ENCODE measurements at places on chromosomes 6 and 20.

DNA sequence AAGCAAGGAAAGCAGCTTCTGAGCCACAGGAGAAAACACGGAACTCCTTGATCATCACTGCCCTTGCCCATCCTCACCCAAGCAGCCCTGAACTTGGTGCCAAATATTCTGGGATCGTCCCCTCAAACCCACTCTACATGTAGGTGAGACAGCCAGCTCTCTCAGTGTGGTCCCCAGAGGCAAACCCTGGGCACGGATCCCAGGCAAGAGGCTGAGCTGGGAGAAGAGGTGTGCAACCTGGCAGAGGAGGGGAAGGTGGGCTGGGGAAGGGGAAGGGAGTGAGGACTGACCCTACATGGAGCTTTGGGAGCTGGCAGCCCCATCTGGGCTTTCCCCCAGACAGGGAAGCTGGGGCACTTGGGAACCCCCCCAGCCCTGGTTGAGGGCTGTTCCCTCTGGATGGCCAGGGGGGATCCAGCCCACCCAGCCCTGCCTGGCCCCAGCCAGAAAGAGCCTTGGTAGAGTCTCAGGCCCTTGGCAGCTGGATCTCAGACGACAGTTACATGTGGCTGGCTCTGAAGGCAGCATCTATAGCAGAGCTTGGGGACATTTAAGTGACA, 186.2 kb upstream of the CST7 start:
- no peak for DNase-seq

DNA sequence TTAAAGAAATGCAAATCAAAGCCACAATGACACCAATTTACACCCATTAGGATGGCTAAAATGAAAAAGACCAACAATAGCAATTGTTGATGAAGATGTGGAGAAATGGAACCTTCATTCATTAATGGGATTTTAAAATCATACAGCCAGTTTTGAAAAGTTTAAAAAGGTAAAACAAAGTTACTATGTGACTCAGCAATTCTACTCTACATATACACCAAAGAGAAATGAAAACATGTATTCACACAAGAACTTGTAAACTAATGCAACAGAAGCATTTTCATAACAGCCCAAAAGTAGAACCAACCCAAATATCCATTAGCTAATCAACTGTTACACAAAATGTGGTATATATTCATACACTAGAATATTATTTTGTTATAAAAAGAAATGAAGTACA, 75.7 kb downstream of the PDSS2 start:
- DNase-seq, result no peak

GRCh38 chr20:50284811-50285375, 94.3 kb downstream of the CEBPB start:
- DNase-seq, result no peak

DNA sequence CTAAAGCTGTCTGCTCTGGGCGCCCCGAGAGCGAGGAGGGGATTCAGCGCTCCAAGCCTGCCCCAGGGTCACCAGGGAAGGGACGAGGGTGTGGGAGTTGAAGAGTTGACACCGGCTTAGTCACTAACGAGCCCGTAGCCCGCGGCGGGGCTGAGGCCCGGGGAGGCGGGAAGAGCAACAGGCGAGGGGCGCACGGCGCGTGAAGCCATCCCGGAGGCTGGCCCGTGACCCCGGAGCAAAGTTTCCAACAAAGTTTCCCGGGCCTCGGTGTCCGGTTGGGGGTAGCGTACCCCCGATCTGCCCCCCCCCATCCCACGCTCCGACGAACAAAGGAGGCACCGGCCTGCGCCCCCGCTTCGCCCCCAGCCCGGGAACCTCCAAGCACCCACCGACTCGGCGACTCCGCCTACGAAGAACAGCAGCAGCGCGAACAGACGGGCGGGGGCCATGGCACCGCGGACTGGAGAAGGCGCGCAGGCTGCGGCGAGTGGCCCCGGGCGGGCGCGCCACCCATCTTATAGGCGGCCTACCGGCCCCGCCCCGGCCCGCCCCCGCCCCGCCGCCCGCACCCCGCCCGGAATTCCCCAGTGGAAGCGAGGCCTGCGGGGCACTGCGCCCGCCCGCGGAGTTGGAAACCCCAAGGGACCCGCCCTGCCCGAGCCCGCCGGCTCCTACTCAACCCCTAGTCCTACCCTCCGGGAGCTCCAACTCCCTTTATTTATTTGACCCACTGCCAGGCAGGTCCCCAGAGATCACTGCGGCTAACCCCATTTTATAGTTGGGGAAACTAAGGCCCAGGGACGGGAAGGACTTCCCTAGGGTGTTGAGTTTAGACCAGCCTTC, at the start of gene SDC4:
Gene SDC4 (minus strand): TSS at position 489 of the 843 bp plus-strand sequence. CDS start 40 bp downstream, at position 449.
- DNase-seq, result peak; percentile 81

DNA sequence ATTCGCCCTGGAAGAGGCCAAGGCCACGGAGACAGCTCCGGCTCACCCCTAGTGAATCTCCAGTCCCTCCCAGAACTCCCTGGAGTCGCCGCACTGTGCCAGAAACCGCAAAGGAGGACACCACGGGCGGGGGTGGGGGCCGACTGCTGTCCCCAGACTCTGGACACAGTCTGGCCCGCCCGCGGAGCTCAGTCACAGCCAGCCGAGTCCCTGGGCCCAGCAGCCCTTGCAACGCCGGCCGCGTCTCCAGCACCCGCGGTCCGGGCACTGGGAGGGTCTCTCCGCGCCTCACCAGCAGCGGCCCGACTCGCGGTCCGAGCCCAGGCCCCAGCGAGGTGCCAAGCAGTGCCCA, 518 bp downstream of the PEX6 start:
- no peak for DNase-seq

DNA sequence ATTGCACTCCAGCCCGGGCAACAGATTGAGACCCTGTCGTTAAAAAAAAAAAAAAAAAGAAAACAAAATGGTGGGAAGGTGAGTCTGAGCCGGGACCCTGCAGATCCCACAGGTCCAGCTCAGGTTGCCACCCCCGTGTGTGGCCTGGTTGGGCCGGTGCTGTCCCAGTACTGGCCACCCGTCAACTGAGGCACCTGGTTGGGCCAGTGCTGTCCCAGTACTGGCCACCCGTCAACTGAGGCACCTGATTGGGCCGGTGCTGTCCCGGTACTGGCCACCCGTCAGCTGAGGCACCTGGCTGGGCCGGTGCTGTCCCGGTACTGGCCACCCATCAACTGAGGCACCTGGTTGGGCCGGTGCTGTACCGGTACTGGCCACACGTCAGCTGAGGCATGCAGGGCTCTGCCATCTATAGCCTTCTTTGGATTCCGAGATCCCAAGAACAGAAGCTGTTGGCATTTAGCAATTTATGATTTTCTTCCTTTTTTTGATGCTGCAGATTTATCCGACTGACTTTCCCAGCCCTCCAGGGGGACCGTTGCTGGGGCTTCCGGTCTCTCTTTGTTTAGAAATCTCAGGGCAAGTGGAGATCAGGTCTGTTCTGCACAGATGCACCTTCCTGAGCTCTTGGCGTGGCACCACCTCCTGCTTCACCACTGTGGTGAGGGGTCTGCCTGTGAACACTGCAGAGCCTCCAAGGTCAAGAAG, 113.8 kb downstream of the SYCP2 start:
- no peak for DNase-seq

GRCh38 chr6:109927052-109927451, 51.1 kb upstream of the GPR6 start:
- DNase-seq, result no peak

GRCh38 chr20:52416953-52417352, 225.4 kb upstream of the ZFP64 start:
- no peak for DNase-seq

- DNase-seq, result no peak
Observed at GRCh38 chr6:53630533-53631226, 34.9 kb downstream of the KLHL31 start.

DNA sequence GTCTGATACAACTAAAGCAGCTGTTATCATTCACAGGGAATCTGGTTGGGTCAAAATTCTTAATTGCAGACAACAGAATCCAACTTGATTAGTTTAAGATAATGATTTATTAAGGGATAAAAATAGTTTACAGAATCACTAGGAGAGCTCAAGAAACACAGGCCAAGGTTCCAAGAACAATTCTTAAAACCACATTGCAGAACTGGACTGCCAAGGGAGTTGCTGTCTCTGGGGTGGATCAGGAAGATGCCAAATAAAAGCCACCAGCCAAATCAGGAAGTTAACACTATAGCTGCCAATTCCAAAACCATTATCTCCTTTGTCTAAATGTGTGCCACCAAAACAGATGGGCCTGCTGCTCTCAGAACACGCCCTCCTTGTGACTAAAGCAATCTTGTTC, 53.7 kb downstream of the NUDT3 start:
- no peak for DNase-seq

GRCh38 chr6:139627091-139627490, 252.6 kb upstream of the CITED2 start:
- DNase-seq, result no peak

GRCh38 chr20:4947817-4948559, 53.3 kb downstream of the SLC23A2 start:
- no peak for DNase-seq

GRCh38 chr6:2434116-2434515, 188.7 kb upstream of the GMDS start:
- DNase-seq, result no peak

DNA sequence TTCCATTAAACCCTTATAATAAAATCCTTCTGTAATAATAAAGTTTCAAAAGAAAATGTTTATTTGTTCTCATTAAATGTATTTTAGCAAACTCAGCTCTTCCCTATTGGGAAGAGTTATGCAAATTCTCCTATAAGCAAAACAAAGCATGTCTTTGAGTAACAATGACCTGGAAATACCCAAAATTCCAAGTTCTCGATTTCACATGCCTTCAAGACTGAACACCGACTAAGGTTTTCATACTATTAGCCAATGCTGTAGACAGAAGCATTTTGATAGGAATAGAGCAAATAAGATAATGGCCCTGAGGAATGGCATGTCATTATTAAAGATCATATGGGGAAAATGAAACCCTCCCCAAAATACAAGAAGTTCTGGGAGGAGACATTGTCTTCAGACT, 3.8 kb downstream of the IL17A start:
- no peak for DNase-seq

GRCh38 chr6:4637691-4638433, 138.3 kb upstream of the CDYL start:
- peak; percentile 57 for DNase-seq

DNA sequence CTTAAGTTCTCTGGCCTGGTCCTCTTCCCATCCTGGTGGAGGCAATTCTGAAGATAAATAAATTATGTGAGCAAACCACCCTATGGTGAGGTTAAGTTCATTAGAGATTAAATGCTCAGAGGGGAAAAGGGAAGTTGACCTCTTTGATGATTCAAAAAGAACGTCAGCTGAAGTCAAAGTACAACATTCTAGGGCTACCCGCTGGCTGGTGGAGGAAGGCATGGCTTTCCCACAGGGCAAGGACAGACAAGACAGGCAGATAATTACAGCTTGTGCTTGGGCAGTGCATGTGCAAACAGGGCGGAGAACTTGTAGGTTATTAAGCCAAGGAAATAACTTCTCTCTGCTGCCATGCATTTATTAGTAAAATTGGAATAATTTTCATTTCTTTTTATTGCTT, 91.0 kb upstream of the SLC24A3 start:
- DNase-seq, result no peak

DNA sequence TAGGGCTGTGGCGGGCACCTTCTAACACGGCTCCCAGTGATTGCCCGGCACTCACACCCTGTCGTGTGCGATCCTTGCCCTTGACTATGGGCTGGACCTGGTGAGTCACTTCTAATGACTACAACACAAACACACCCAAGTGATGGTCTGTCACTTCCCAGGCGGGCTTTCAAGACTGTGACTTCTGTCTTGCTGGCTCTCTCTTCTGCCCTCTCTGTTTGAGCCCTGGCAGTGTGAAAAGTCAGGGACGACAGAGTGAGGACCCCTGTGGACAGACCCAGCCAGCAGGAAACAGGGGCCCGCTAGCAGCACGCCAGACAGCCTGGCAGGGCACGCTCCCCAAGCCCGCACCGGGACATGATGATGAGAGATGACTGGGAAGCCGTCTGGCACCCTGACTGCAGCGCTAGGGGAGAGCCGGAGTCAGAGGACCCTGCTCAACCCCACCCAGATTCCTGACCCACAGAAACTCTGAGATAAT, 43.0 kb downstream of the KIF16B start:
- no peak for DNase-seq

GRCh38 chr20:38434301-38434741, 807 bp downstream of the SNHG17 start:
- no peak for DNase-seq

DNA sequence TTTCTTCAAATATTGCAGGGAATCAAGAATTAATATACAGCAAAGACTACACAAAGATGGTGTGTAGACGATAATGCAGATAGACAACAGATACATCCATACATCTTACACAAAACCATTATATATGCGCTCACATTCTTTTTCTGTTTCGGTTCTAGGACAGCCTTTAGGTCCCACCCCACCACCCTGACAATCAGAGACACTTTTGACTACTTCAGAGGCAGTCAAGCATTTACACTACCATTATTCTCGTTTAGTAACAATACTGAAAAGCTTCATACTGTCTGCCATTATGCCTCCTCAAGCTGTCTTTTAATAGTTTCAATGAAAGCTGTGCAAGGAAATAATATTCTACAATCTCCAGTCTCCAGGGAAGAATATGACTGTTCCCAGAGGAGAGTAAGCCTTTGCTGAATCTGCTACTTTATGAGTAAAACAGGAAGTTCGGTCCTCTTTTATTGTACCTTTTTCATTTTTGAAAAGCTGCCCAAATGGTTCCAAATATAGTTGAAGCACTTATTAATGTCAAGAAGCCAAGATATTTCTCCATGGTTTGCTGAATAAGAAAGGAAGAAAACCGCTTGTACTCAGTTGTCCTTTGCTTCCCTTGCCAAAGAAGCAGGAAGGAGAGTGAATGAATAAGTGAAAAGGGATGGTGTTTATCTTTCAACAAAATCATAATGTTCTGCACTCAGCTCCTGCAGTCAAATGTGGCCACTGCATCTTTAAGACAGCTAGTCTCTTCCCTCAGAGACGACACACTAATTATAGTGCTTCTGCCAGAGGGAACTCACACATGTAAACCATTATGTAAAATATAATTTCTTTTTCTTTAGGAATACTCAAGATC, 468.3 kb downstream of the CDC5L start:
- no peak for DNase-seq

DNA sequence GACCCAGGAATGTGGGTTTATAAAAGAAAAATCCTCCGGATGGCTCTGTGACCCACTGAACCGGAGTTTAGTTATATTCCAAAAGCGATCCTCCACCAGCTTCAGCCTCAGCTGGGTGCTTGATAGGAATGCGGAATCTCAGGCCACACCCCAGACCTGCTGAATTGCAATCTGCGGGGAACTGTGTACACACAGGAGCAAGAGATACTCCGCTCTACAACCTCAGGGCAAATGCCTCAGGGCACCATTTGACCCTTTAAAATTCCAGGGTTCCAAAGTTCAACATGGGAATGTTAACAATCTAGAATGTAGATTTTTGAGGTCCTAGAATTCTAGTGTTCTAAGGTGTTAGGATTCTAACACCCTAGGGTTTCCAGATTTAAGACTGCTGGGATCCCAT, 10.8 kb downstream of the BPIFA2 start:
- DNase-seq, result no peak
